Liver (tissue), 10 donors: ENCODE measurements at places on chromosomes 3 and 15.

DNA sequence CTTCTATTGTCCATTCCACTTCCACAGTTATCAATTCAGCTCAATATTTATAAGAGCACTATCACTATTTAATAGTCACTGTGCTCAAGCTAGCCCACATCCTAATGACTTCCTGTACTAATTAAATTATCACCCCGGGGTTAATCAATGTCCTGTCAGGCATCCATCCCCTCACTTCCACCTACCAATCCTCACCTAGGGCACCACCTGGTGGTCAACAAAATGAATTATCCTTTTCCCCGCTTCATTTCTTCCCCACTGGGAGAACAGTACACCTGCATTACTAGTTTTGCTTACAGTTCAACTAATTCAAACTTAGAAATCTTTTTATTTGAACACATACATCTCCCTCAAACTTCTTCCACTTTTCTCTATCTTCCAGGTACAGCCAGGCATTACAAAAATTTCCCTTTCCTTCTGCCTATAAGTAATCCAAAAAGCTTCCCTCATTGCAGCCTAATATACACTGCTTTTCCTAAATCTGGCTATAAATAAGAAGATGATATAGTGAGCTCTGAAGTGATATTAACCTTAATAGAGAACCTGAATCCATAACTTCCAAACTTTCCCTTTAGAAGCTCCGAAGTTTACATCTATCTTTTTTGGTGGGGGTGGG lies 68.5 kb downstream of the TMCC1 start:
- DNase-seq: peak; percentile 47

DNA sequence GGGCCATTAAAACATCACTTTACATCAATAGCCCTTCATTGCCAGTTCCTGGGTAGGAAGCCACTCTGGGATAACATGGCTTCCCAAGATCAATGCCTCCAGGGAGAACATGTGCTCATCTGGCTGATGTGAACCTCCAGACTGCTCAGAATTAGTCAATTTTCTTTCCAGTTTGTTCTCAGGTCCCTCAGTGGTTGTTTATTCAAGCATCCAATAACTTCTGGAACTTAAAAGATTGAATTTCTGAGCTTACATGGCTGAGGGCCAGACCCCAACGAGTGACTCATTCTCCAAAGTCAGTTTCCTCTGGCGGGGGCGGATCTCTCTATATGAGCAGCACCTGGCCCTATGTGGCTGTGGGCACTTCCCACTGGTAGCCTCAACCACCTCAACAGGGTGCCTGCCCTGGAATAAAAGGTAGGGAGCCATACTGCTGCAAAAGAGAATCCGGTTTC lies 34.0 kb downstream of the LYZL4 start:
- DNase-seq: no peak

DNA sequence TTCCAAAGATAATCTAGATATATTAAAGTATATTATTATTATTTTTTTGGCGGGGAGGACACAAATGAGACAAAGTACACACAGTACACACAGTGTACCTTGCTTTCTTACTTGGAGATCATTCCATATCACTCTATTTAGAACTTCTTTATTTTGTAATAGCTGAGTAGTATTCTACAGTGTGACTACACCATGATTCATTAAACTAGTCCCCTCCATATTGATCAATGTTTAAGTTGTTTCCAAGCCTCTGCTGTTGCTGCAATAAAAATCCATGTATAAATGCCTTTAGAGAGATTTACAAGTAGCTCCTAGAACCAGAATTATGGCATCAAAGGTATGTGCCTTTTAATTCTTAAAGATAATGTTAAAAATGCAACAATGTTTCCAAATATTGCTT lies 38.8 kb downstream of the PYGO1 start:
- no peak for DNase-seq

DNA sequence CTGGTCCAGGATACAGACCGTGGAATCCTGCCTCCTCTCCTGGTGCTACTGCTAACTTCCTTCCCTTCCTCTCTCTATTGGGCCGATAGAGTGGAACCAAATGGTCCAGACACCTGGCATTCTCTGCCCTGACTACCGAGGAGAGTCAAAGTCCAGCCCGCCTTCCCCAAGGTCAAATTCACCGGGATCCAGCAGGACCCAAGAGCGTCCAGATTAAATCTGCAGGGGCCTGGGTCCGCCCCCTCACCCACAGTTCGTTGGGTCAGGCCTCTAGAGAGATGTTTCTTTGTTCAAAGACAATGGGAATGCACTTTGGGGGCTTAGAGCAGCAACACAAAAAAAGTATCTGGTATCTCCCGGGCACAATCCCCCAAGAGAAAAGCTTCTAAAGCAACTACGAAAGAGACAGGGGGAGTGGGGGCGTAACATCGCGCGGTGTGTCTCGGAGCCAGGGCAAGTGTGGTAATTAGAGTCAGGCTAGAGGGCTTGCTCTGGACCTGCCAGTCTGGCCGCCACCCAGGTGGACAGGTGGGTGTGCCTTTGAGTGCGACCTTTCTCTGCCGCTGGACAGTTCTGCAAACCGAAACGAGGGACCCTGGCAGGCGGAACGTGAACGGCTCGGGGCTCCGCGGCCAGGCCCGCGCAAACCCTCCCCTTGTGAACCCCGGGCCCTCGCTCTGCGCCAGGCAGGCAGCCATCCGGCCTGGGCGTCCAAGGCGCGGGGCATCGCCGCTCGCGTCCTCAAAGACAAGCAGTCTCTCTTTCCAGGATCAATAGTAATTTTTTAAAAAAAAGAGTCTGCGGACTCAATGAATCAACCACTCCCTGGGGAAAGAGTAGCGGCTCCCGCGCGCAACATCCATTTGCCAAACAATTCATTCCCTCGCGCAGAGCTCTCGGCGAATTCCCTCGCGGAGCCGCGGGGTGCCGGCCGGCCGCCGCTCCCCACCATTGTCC lies 806 bp downstream of the KLHL25 start:
- peak; percentile 49 for DNase-seq

DNA sequence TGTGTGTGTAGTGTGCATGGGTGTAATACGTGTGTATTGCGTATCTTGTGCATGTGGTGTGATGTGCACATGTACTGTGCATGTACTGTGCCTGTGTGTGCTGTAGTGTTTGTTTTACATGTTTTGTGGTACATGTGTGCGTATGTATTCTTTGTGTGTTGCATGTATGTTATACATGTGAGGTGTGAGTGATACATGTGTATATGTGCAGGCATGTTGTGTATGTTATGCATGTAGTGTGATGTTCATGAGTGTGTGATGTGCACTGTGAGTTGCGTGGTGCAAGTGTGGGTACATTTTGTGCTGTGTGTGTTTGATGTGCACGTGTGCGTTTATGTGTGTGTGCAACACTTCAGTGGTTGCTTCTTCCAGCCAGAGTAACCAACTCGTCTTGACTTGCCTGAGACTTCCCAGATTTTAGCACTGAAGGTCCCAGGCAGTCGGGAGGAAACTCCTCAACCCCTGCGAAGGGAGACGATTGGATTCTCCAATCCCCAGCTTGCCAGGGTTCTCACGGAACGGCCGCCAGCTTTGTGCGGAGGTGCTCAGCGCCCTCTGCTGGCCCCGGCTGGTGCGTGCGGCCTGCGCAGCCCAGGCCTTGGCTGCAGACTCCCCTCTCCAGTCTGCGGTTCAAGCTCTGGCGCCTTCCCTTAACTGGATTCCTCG lies 3.6 kb downstream of the GALNT15 start:
- peak; percentile 78 for DNase-seq

GRCh38 chr15:87973501-87974215 lies 282.9 kb downstream of the NTRK3 start:
- no peak for DNase-seq

DNA sequence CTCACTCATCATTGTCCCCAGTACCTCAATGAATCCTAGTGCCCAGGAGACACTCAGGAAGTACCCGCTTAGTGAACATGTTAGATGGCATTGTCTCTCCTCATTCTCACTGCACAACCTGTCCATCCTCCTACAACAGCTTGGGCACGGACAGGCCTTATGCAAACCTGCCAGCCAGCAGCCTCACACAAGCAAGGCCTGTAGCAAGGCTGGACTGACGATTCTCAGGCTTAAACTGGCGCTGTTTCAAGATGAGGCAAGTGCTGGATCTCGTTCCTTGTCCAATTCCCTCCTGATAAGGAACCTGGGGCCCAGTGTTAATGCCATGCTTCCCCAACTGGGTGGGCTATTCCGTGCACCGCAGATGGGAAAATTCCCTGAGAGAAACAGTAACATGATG lies 59.0 kb downstream of the CDCP1 start:
- no peak for DNase-seq

GRCh38 chr15:100786901-100787566 lies 92.6 kb upstream of the ALDH1A3 start:
- peak; percentile 26 for DNase-seq

DNA sequence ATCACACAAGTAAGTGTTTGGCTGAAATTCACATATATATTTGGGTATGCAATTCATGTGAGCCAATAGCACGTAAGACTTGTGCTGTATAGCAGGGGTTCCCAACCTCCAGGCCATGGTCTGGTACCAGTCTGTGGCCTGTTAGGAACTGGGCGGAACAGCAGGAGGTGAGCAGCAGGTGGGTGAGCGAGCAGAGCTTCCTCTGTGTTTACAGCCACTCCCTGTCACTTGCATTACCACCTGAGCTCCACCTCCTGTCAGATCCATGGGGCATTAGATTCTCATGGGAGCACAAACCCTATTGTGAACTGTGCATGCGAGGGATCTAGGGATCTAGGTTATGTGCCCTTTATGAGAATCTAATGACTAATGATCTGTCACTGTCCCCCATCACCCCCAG lies 59.7 kb downstream of the MAP3K13 start:
- DNase-seq: no peak

DNA sequence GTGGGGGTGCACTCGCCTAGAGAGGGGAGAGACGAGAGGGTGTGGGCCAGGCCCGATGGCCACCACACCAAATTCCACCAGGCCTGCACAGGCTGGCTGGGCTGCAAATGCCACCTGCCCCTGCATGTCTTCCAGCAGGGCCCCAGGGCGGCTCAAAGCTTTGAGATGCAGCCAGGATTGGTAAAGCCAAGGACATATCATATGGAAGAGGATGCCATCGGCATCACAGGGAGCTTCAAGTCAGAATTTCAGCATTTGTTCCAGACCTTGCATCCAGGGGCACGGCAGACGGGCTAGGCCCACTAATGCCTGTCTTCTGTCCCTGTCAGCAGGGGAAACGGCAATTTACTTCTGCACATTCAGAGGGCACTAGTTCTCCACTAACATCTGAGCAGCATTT lies 97.8 kb downstream of the NUP210 start:
- DNase-seq: no peak

GRCh38 chr3:13086531-13086981 lies 13.3 kb upstream of the IQSEC1 start:
- DNase-seq: no peak

GRCh38 chr15:98900356-98900755 lies 107.2 kb downstream of the PGPEP1L start:
- DNase-seq: no peak

GRCh38 chr3:187802203-187802927 lies 57.1 kb upstream of the BCL6 start:
- no peak for DNase-seq
